ENCODE measurements at places on chromosomes 1 and 21. TPM values are rescaled to one million over a fixed set of nuclear protein-coding genes. Genes with fewer than 3 reads are reported as not detected.
A peak's percentile ranks its signal among the peaks of the same experiment; 100 is the strongest.

DNA sequence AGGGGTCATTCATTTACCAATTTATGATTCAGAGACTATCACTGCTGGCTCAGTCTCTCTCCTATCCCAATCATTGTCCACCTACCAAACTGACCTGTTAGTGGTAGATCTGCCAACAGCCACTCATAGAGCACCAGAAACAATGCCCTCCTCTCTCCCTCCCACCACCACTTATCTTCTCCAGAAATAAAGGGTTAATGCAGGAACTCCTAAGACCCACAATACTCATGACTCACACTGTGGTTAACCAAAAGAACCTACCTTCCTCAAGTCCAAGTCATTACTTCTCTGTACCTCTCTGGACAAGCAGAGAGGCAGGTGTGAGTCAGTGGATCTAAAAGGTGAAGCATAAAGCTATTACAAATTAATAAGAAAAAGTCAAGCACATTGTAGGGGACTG lies 40.9 kb upstream of the CAMK1G start:
- H3K36me3 ChIP-seq, result no peaks in the 10 kb centered on the region
- no peak for DNase-seq
- H3K4me1 ChIP-seq, result peaks cover 9% of the 10 kb centered on the region
- H3K27me3 ChIP-seq, result peaks cover 28% of the 10 kb centered on the region
- H3K27ac ChIP-seq, result no peak overlapping the region

DNA sequence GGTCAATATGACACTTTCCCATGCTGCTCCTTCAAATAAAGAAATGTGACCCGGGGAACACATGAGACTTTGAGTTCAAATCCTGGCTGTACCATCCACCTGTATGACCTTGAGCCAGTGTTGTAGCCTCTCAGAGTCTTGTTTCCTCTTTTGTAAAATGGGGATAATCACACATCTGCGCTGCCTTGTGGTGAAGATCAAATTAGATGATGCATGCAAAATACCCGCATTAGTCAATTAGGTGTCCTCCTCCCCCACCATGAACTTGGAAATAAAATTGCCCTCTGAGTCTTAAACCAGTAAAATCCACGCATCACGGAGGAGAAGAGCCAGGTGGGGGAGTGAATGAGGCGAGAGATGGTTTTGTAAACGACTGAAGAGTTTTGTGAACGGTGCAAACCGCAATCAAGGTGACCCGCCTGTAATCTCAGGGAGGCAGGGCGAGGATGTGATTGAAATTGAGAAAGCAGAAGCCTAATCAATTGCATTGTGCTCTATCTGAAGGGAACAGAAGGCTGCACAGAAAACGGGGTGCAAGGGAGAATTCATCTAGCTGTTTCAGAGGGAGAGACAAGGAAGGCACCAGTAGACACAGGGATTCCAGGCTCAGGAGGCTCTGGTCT lies 5.8 kb upstream of the AHDC1 start:
- H3K36me3 ChIP-seq, result no peaks in the 10 kb centered on the region
- no peak for DNase-seq

- H3K27ac ChIP-seq, result peak overlapping the region; percentile 32
- no peaks in the 10 kb centered on the region for H3K27me3 ChIP-seq
- H3K4me3 ChIP-seq, result peak overlapping the region; percentile 7
- H3K36me3 ChIP-seq, result peaks cover 32% of the 10 kb centered on the region
- DNase-seq, result no peak
- peaks cover 55% of the 10 kb centered on the region for H3K4me1 ChIP-seq
Measured at GRCh38 chr1:26122988-26123973, 11.7 kb downstream of the PDIK1L start.

- peaks cover 29% of the 10 kb centered on the region for H3K4me1 ChIP-seq
- no peak for DNase-seq
- H3K36me3 ChIP-seq, result peaks cover 9% of the 10 kb centered on the region
- H3K27me3 ChIP-seq, result no peaks in the 10 kb centered on the region
Measured at GRCh38 chr1:110647254-110647891, 27.4 kb downstream of the KCNA3 start.

The NHLH2 gene
- not detected for total RNA-seq

Measured in activated naive CD8-positive, alpha-beta T cell treated with anti-CD3 and anti-CD28 coated beads, Interleukin-2, amount 10 ng/mL, durations not matched to agents 7 days and 5 days (primary cell).